Activated CD4-positive, alpha-beta T cell treated with anti-CD3 and anti-CD28 coated beads for 1 hour (primary cell): ENCODE measurements at places on chromosomes 3 and 15.

DNA sequence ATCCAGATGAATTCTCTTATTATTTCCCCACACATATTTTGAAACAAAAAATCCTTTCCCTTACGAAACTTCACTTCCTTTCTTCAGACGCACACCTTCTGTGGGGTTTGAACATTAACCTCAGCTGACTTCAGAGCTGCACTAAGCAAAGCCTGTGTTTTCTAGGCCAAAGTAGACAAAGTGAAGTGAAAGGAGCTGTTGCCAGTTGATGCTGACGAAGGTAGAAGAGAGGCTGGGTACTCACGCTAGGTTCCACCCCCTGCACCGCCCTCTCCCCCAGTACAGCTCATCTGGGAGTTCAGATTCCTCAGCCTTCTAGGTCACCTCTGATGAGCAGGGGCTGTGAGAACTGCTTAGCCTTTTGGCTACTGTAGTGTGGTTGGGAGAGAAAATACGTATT is 24.1 kb downstream of the DUT start:
- no peak for DNase-seq

GRCh38 chr3:179174898-179175297 is 26.7 kb downstream of the PIK3CA start:
- no peak for DNase-seq

DNA sequence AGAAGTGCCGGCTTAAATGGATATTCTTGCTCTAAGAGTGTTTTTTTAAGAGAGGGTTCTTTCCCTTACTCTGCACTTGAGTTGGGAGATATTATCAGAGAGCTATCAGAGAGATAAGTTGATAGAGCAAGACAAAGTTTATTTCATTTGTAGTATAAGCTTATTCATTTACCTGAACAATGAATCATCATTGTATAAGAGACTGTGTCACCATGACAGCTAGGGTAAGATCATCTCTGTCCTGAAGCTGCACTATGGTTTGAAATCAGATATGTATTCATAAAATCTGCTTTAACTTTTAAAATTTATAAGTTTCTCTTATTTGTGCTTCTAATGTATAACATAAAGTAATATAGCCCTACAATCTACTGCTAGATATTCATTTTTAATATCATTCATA is 128.1 kb upstream of the ARL6 start:
- DNase-seq: no peak

GRCh38 chr3:190695225-190695624 is 167.3 kb downstream of the GMNC start:
- DNase-seq: no peak

DNA sequence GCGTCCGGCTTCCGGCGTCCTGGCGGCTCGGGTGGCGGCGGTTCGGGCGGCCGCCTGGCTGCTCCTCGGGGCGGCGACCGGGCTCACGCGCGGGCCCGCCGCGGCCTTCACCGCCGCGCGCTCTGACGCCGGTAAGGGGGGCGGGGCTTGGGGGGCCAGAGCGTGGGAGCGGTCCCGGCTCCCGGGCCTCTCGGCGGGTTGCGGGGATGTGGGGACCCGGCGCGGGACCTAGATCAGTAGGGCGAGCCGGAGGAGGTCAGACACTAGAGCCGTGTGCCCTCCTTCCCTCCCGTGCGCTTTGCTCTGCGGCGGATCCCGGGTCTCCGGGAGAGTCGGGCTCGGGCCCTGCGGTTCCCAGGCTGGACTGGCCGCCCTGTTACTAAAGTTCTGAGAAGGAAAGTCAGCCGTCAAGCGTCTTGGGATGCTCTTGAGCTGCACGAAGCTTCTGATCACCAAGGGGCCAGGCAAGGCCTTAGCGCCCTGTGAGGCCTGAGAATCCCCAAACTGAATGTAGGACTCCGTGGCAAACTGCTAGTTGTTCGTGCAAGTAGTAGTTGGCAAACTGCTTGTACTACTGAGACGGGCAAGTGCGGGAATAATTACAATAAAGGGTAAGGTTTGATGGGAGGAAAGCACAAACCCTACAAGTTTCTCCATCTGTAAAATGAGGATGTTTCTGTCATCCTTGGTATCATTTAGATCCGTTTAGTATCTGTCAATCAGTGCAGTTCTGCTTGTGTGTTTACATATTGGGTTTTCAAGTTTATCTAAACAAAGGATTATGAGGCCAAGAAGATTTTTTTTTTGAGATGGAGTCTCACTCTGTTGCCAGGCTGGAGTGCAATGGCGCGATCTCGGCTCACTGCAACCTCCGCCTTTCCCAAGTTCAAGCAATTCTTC is 587 bp downstream of the PIGX start:
- DNase-seq: peak; percentile 53

GRCh38 chr15:94602754-94603470 is 371.6 kb downstream of the MCTP2 start:
- no peak for DNase-seq

- DNase-seq: no peak
Measured at GRCh38 chr3:111737706-111738086, 121.4 kb upstream of the PHLDB2 start.

DNA sequence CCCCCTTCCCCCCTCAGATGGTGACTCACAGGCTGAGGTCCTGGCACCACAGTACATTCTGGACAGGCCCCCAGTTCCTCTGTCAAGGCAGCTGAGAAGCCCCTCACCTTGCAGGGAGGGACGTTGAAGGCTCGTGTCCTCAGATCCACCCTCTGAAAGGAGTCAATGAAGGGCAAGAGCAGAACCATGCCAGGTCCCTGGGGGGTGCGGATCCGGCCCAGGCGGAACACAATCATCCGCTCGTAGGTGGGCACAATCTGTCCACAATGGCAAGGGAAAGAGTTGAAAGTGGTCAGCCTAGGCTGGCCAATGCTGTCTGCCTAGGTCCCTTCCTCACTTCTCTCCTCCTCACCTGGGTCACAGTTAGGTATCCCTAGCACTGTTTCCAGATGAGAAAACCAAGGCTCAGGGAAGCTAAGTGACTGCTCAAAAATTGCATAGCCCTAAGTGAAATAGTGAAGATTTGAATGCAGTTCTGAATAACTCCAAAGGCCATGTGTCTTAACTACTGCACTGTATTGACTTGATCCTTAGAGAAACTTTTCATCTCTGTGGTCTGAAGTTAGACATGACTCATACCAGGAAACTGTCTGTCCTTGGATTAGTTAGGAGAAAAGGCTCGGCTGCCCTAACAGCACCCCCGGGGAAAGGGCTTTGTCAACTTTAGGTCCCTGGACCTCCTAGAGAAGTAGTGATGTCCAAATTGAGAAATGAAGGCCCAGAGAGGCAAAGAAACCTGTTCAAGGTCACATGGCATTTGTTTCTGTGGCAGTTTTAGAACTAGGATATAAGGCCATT is 2.9 kb downstream of the STOML1 start:
- DNase-seq: no peak

GRCh38 chr3:152671446-152672319 is 163.2 kb upstream of the P2RY1 start:
- no peak for DNase-seq

- DNase-seq: no peak
Measured at GRCh38 chr3:131348911-131349310, 32.7 kb upstream of the NUDT16 start.

DNA sequence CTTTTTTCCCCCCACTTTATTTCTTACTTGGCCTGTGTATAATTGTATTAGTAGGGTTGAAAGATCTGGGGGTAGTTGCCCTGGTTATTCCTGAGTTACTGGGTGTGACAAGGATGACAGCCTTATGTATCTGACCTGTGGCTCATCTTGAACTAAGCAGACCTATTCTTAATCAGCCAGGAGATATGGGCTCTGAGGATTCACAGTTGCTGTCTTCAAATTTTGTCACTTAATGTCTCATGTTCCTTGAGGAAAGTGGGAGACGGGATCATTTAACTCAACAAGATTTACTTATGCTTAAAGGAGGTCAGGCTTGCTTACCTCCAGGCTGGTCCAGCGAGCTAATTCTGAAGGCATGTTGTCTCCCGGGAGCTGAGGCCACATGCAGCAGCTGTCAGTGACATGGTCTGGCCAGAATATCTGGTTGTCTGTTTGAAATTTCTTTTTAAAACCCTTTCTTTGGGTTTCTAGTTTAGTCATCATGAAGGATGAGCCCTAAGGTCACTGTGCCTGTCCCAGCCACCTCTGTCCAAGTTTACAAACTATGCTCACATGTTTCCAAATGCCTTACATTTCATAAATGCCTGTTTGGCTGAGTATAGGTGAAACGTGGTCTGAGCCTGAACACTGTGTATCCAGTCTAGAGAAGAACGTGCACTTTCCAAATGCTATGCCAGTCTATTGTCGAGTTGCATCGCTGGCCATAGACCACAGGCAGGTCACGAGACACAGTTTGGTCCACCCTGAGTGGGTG is 26.8 kb downstream of the LRTM1 start:
- no peak for DNase-seq

DNA sequence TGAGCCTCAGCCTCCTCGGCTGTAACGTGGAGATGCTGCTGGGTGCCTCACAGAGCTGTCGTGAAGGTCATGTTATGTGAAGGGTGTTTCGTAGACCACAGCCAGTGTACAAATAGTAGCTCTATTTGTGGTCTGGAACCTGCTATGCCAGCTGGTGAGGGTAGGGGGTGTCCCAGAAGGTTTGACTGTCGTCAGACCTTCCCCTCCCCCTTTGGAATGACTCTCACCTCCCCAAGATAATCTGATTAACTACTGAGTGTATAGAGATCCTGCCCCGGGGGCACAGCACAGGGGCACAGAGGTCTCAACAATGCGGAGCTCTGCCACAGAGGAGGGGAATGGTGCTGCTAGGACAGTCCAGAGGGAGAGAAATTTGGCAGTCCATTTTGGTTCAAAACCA is 20.5 kb downstream of the FGD5 start:
- no peak for DNase-seq

DNA sequence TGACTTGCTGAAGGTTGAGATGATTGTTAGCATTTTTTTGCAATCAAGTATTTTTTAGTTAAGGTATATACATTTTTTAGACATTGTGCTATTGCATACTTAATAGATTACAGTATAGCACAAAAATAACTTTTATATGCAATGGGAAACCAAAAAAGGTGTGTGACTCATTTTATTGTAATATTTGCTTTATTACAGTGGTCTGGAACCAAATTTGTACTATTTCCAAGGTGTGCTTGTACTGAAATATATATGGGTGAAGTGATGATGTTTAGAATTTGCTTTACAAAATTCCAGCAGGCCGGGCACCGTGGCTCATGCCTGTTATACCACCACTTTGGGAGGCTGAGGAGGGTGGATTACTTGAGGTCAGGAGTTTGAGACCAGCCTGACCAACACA is 29.1 kb upstream of the TBC1D23 start:
- no peak for DNase-seq

DNA sequence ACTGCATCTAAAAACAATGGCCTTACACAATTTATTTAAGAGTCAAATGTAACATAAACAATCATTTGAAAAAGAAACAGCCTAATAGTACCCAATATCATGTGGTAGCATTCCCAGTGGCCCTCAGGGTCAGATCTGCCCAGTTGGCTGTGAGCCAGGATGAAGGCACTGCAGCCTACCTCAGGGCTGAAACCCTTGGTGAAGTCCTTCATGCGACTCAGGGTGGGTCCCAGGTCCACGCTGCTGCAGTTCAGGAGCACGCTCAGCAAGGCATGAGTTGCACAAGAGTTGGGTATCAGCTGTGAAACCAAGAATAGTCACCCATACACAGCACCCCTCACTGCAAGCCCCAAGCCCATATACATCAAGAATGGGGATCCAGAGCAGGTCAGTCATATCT is 37.1 kb downstream of the SEMA3G start:
- no peak for DNase-seq

DNA sequence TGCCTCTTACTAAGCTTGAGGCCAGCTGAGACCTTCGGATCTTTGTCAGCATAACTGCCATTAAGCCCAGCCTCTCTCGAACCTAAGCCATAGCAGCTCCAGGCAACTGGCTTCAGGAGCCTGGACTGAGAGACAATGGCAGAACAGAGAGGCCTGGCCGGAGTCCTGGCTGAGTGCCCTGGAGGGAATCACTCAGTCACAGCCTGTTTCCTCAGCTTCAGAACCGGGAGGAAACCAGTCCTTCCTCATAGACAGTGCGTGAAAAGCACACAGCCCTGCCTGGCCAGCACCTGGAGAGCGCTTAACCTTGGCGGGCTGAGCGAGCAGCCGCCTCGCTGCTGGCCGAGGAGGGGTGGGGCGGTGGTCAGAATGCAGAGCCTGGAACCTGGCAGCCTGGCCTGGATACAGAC is 21.6 kb downstream of the RNU5B-1 start:
- DNase-seq: no peak

DNA sequence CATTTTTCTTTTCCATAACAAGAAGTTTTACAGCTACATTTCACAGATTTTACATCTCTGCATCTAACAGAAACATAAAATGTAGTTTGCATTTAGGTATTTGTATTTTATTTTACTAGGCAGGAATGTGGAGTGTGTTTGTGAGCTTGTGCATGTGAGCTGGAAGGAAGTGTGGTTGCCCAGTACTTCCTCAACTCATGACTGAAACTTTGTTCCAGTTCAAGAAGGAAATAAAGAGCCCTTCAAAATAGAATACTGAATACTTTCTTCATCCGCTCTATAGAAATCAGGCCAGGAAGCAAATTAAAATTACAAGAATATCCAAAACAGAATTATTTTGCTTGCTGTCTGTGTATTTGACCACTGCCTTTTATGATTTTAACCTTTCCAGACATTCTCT is 81.3 kb downstream of the CHL1 start:
- no peak for DNase-seq

DNA sequence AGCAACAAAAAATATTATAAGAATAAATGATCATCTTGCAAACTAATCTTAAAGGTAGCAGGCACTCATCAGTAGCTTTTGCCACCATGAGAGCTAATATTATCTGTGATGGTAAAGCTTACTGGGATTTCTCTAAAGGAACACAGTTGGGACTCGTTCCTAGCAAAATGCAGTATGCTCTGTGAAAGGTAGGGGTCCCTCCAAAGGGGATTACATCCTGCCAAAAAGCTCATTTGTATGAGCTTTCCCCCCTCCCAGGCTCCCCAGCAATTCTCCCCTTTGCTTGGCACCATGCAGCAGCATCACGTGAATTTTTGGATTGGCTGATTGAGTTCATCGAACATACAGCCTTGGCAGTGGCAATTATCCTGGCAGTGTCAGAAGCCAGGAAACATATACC is 361.0 kb upstream of the PLSCR5 start:
- DNase-seq: no peak

DNA sequence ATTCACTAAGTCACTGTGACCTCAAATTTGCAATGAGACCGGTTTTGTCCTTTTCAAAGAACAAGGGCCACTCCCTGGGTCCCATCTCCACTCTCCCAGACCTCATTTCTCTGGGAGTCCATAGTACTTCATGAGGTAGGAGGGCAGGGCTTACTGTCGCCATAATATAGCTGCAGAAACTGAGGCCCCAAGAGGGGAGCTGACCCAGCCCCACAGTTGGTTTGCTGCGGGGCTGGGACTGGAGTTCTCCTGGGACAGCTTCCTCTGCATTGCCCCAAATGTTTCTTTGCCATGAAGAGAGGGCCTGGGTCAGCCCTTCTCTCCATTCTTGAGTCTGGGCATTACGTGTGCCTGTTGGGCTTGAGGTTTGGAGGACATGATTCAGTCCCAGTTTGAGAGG is 60.1 kb downstream of the ITGA11 start:
- no peak for DNase-seq

GRCh38 chr15:39145854-39146625 is 434.8 kb upstream of the THBS1 start:
- no peak for DNase-seq
